ENCODE measurements at places on chromosomes 1 and 21.

- DNase-seq, result no peak
Observed at GRCh38 chr21:17451364-17451891, 61.4 kb upstream of the CXADR start.

DNA sequence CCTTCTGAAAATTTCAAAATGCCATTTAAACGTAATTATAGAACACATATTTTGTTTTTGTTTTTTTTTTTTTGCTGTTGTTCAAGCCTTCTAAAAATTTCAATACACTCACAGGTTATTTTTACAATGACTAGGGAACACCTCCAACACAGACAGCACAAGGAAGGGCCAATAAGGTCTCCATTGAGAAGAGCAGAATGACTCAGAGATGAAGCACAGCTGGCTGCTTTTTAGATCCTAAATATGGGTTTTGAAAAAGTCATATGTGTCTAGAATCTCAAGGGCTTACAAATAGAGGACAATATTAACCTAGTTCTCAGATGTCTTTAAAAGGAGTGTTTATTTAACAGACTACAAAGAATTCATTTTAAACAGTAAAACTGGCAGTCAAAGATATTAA lies 104.6 kb downstream of the NEGR1 start:
- DNase-seq, result no peak

DNA sequence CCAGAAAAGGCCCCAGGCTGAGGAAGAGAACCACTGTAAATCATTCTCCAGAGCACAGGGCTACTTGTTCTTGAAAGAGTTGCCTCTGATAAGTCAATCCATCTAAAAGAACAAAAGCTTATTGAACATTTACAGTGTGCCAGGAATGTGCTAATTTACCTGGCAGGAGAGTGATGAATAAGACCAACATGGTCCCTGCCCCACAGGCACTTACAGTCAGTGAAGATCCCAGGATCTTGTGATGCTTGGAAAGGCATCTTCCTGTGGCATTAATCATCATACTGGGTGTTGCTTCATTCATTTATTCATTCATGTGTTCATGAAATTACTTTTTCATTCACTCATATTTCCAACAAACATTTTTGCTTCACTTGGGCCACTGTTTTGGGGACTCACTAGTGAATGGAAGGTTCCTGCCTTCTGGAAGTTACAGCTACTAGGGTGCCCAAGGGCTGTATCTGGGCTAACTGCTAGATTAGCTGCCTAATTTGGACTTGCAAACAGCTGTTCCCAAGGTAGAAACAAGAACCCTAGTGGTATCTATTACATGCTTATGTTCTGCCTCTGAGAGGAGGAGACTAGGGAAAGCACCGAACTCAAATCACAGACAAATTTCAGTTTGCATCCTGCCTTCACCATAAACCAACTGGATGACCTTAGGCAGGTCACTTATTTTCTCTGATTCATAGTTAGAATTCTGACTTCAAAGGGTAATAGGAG lies 133.5 kb downstream of the CLIC6 start:
- DNase-seq, result peak; percentile 34

DNA sequence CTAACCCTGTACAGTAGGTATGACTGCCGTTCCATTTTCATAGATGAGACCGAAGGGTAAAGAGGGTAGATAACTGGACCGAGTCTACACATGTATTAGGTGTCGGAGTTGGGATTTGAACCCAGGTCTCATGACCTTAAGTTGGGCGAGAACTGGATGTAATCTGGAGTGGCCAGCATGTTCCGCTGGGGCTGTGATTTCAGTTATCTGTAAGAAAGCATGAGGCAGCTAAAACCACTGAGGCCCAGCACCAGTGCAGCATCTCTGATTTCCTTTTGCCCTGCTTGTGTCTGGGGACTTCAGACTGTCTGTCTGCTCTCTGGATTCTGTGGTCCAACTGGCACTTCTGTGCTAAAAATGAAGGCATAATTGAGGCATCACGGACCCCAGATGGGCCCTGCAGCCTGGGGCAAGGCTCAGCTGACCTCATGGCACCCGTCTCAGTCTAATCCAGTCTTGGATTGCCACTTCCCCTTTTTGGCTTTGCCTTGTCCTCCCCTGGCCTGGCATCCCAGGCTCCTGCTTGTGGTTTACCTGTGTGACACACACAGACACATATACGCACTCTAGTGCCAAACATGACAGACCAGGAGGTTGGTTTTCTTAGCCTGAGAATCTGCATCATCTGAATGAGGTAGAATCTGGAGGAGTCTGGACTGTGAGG lies 180.2 kb downstream of the KIF26B start:
- DNase-seq, result no peak

DNA sequence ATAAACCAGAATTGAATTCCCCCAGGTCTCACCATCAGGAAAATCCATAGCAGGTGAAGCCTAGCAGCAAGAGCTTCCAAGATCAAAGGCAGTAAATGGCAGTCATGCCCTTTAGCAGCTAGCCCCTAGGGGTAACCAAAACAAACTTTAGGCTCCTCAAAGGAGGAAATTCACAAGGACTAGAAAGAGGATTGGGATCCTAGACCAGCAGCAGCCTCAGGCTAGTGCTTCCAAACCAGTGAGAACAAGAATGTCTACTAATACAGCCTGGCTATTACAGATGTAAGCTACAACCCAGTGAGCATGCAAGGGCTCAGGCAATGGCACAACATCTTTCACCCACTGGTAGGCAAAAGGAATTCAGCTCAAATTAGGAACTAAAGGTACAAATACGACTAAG lies 11.1 kb upstream of the RIMKLA start:
- DNase-seq, result peak; percentile 90

- no peak for DNase-seq
Observed at GRCh38 chr1:171530676-171531075, 45.3 kb downstream of the PRRC2C start.

DNA sequence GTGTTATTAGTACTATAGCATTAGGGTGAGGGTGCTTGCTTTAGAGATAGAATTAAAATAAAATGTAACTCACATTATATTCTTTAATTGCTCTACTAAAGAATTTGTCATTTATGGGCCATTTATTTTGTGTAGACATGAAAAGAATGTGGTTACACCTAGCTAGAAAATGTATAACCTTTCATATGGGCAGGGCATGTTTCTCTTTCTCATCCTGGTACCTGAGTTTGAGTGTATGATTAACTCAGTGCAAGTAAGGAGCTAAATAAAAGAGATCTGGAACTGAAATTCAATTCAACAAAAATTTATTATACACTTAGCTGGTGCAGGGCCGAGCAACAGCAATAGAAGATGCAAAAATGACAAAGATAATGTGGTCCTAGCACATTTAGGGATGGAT lies 47.4 kb downstream of the MAP3K7CL start:
- no peak for DNase-seq

GRCh38 chr1:239718571-239718970 lies 332.2 kb downstream of the CHRM3 start:
- no peak for DNase-seq

DNA sequence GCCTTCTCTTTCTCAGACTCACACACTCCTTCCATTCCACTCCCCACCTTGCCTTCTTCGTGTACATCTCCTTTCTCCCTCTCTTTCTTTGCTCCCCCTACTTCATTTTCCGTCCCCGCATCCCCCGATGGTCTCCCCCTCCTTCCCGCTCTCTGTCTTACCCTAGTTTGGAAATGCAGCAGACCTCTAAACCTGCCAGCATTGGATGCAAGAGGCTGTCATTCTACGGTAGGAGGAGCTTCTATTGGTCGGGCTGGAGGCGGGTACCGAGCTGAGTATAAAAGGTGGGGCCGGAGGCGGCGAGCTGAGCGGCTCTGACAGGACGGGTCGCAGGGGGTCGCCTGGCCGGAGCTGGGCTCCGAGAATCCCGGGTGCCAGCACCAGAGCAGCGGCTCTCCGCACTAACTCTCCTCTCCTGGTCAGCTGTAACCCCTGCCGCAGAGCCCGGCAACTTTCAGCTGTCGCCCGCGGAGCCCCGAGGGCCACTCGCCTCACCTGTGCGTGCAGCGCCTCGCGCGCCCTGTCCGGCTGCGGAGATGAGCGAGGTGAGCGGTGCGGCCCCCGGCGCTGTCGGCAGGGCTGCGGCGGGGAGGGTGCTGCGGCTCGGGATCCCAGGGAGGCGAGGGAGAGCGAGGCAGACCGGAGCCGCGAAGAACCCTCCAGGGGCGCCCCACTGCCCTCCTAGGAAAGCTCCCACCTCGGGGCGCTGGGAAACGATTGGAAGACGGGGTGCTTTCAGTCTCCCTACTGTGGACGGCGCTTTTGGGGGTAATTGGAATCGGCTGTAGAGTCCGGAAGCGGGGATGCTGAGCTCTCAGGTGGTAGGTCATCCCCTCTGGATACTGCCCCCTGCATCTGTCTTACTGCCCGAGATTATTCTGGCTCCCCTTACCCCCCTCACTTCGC lies at the start of gene PCP4L1:
Gene PCP4L1 (plus strand): TSS at position 307 of the 906 bp plus-strand sequence. CDS start 230 bp downstream, at position 537.
- DNase-seq, result peak; percentile 76

DNA sequence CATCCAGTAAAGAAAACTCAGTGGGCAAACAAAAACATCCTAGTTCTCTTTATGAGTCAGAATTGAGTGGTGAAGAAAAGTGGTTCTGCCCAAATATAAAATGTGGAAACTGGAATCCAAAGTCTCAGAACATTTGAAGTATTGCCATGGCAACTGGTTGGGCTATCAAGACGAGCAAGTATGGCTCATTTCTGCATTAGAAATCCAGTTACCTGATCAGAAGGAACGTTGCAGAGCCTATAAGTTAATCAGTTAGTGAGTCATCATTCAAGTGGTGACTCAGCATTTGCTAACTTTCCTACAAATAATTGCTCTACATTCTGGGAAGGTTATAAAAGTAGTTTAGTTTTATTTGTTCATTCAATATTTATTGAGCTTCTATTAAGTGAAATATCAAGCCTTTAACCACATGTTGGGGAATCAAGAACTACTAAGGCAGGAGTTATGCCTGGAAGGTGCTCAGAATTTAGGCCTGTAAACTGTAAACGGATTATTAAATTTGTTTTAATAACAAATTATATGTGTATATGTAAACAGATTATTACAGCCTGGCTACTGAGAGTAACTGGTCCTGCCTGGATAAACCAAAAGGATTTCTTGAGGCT lies 104.3 kb downstream of the PAPPA2 start:
- no peak for DNase-seq

- no peak for DNase-seq
Observed at GRCh38 chr1:222736470-222736869, 532 bp upstream of the FAM177B start.

DNA sequence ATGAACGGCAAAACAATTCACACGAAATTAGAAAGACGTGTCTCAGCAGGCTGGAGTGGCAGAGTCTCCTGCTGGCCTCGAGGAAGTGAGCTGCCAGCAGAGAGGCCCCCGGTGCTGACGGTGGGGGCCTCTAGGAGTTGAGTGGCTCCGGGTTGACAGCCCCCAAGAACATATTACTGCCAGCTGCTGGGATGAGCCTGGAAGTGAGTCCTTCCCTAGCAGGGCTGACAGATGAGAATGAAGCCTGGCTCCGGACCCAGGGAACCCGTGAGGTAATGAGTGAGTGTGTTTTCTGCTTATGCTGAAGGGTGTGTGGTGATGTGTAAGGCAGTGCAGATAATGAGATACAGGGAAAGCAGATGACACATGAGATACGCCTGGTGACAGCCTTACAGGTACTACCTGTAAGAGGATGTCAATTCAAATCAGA lies 23.5 kb upstream of the LRRC47 start:
- no peak for DNase-seq

GRCh38 chr1:93814059-93814794 lies 64.8 kb downstream of the DNTTIP2 start:
- DNase-seq, result peak; percentile 87

- DNase-seq, result no peak
Observed at GRCh38 chr1:70892930-70893329, 154.7 kb downstream of the PTGER3 start.

DNA sequence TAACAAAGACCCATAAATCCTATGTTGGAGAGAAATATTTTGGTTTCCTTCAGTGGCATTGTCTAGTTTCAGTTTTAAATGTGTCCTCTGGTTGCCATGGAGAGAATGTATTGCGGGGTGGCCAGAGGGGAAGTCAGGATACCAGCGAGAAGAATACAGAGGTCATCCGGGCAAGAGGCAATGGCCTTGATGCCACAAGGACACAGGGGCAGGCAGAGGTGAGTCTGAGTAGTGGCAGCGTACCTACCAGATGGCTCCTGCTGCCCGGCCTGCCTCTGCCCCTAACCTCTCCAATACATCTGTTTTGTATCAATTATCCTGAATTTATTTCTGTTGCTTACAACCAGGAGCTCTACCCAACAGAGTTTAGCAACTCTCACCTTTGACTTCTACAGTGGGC lies 14.9 kb downstream of the KLHDC7A start:
- no peak for DNase-seq

DNA sequence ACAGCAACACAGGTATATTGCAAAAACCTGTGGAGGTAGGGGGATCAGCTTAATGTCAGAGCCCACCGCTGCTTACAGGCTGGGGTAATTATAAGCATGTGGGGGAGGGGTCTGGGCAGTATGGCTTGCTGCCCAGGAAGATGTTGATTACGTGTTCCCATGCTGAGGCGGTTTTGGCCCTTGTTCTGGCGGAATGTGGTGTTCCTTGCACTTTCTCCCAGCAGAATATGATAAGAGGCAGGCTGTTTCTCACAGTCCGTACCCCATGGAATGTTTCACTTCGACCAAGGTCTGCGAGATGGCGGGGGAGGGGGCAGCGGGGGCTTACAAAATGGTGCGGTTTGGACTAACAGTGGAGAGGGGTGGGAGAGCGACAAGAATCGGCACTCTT lies 9.8 kb upstream of the HPCAL4 start:
- DNase-seq, result peak; percentile 55

DNA sequence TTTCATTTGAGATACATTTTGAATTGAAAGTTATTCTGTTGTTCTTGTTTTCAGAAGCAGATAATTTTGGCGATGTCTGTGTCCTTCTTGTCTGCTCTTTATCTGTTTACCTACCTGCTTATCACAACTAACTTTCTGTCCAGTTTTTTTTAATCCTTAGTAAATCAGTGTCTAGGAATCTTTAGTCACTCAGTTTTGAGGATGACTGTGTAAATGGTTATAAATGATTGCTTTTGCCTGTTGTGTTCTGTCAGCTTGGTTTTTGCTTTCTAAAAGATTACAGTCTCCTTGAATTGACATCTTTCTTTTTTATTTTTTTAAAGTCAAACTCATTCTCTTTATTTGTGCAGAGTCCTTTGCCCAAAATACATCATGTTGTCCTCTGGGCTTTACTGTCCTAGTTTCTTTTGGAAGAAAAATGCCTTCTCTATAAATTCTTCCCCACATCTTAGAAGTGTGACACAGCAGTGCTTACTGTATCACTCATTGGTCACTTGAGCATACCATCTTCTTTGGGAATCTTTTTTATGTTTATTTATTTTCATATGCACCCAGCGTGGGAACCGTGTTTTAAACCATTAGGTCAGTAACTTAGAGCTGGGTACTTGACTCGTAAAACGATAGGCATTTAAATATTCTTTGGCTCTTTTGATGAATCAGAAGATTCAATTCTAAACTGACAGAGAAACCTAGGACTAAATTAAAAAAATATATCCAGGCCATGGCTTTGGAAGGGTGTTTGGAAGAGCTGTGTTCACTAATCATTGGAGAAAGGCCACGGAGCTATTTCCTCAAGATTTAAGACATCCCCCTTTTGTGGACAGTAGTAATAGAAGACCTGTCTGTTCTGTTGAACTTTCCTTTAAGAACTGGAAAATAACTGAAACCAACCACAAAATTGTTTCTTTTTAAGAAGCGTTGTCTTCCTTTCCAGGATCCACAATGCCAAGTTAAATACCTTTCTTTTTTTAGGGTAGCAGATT lies 20.9 kb downstream of the LAMC1 start:
- DNase-seq, result no peak

GRCh38 chr1:99137554-99138206 lies 126.6 kb upstream of the PLPPR4 start:
- DNase-seq, result no peak

- DNase-seq, result no peak
Observed at GRCh38 chr1:243420946-243421685, 165.3 kb downstream of the SDCCAG8 start.
